ENCODE measurements at places on chromosomes 16 and 17.
A peak's percentile ranks its signal among the peaks of the same experiment; 100 is the strongest.

DNA sequence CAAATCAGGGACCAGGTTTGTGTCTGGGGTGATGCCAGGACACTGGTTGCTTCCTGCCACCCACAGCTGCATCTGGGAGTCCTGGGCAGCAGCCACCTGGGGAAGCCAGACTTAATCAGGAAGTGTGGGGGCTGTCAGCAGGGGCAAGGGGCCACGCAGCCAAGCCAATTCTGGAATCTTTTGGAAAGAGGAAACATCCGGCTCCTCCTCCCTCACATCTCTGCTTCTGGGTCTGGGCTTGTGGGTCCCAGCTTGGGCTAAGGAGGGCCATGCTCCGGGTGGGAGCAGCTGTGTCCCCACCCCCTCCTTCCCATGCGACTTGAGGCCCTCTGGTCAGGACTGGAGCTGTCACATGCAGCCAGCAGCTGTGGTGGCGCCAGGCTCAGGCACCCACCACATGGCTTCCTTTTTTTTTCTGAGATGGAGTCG lies 37.0 kb upstream of the CCDC182 start:
- no peak for DNase-seq

DNA sequence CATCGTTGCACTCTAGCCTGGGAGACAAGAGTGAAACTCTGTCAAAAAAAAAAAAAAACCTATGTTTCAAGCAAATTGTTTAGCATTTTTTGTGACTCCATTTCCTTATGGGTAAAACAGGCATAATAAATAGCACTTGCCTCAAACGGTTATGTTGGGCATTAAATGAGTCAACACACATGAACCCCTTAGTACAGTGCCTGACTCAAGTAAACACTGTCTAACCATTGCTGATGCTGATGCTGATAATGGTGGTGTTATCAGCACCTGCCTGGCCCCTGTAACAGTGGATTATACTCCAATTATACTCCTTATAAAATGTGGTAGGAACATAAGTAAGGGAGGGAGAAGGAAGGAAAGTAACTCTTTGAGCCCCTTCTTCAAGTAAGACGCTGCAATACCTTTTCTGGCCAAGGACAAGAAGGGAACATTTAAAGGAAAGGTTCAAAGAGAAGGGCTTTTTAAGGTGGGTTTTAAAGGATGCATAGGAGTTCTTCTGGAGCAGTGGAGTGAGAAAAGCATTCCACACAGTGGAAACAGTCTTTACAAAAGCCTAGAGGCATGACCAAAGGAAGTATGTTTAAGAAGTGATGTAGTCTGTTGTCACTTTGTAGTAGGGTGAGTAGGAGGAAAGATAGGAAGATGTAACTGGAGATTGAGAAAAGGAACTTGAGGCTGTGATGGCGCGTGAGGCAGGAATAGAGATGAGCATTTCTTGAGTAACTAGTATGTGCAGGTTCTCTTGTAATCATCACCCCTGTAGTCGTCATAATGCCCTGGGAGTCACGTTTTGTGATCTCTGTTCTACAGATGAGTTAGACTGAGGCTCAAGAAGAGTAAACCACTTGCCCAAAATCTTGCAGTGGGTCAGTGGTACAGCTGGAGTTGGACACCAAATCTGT lies 4.3 kb downstream of the SCNN1B start:
- DNase-seq: no peak

DNA sequence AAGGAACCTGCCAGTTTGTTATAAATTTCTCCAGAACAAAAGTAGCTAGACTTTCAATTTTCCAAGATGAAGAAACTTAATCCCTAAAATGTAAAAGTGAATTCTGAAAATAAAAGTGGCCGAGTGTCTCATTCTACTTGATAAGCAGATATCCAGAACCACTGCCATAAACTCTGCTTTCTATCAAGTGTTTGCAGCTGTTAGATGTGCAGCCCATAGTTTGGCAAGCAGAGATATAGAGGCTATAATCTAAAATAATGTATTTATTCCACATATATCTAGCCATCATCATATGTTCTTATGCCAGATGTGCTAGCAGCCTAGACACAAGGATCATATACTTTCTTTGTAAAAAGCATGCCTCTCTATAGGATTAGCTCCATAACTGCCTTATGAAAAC lies 14.7 kb upstream of the FBXL20 start:
- peak; percentile 10 for DNase-seq

- DNase-seq: no peak
These were observed 87.9 kb upstream of the TOB1 start for GRCh38 chr17:50953831-50954601.

GRCh38 chr17:39867084-39867879 lies 720 bp upstream of the ZPBP2 start:
- no peak for DNase-seq

DNA sequence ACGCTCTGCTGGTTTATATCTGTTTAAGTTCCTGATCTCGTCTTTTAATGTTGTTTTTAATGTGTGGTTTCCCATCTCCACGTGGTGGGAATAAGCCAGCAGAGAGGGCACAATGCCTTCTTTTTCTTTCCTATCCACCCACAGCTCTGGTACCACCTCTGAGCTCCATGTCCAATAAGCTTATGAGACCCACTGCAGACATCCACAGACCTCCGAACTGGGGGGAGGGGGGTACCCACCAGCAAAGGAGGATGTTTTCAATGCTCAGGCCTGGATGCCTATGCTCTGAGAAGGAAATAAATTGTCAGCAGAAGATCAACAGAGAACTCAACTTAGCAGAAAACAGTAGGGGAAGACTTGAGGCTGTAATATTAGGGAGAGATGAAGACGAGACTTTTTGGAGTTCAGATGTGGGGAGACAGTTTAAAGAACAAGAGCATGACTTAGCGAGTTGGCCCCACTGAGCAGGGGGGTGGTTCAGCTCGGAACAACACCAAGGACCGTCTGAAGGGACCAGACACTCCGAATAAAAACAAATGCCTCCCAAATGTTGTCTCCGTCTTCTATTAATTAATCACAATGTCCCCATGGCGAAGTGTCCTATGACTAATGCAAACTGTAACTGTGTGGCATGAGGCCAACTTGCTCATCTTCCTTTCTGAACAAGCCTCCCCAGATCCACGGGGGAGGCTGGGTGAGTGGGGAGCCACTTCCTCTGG lies 62.7 kb downstream of the GAS7 start:
- DNase-seq: peak; percentile 0

DNA sequence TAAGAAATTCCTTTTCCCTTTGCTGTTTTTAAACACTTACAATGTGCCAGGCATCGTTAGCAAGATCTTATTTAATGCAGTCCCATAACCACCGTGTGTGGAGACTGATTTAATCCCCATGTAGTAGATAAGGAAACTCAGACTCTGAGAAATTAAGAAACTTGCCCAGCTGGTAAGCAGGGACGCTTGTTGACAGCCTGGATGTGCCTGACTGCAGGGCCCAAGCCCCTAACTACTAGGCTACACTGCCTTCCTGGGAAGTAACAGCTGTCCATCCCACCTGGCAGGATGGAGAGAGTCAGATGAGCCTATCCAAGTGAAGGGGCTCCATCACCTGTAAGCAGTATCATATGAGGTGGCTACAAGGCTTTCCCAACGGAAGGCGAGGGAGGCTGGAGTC lies 23.1 kb downstream of the CDK5RAP3 start:
- no peak for DNase-seq

GRCh38 chr16:14111713-14112538 lies 40.8 kb downstream of the MRTFB start:
- no peak for DNase-seq

DNA sequence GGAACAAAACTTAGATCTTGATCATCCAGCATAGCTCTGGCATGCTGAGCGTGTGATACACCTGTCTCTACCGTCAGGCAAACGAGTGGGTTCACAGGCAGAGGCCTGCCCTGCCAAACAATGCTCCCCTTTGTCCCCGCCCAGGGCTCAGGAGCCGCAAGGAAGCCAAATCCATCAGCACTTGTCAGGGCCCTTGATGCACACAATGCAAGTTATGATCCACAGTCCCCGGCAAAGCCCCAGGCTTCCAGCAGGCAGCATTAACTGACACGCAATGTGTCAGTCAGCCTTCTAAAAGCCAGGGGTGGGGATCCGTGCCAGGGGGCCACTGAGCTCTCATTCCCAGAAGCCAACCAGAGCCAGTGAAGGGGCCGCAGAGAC lies 460.9 kb downstream of the SLC39A11 start:
- DNase-seq: no peak

DNA sequence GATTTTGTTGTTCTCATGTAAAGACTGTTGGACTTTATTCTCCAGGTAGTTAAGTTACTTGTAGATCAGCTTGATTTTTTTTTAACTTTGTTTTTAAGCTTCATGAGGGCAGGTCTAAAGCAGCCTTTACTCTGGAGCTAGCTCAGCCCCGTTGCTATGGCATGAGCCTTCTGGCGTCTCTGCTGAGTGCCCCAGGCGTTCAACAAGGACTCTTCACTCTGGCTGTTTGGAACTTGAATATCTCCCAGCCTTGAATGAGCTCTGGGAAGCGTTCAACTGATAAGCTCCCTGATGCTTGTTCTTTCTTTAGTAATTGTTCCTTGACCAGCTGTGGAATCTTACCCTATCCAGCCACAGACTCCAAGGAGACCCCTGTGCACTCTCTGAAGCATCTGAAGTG lies 82.3 kb downstream of the GNAO1 start:
- no peak for DNase-seq

- no peak for DNase-seq
These were observed 123.1 kb upstream of the MAF start for GRCh38 chr16:79723583-79724168.

- DNase-seq: peak; percentile 32
These were observed 8.6 kb downstream of the SLC7A5 start for GRCh38 chr16:87860553-87861299.

DNA sequence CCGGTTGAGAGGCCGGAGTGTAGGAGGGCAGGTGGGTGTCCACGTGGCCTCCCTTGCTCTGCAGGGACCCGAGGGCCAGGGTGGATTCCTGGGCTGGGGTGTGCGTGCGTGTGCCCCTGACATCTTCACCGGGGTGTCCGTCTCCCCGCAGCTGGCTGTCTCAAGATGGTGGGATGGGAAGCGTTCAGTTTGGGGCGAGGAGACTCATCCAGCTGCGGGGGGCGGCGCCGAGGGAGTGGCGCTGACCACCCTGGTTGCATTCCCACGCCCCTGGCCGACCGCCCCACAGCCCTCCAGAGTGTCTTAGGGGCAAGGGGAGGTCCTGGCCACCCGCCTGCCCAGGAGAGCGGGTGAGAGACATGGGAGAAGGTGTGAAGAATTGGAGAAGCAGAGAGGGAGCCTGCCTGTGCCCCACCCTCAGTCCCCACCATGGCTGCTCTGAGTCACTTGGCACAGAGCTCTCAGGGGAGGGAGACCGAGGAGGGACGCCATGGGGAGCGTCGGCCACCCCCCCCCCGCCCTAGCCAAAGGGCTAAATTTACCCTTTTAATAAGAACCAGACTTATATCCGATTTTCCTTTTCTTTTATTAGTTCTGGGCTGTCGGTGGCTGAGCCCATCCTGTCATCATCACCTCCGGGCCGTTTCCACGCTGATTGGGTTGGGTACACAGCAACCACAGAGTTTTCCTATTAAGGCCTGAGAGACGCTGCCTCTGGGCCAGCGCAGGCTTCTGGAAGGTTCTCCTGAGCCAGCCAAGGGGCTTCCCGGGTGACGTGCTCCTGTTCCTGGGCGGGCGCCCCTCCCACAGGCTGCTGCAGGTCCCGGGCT lies 22.0 kb downstream of the BAHCC1 start:
- no peak for DNase-seq

Data from OCI-M1 (cell line).